Stimulated activated CD8-positive, alpha-beta memory T cell treated with anti-CD3 and anti-CD28 coated beads, Interleukin-2, amount 100 ng/mL, for 1 hour (primary cell): ENCODE measurements at places on chromosomes 12 and 14.

DNA sequence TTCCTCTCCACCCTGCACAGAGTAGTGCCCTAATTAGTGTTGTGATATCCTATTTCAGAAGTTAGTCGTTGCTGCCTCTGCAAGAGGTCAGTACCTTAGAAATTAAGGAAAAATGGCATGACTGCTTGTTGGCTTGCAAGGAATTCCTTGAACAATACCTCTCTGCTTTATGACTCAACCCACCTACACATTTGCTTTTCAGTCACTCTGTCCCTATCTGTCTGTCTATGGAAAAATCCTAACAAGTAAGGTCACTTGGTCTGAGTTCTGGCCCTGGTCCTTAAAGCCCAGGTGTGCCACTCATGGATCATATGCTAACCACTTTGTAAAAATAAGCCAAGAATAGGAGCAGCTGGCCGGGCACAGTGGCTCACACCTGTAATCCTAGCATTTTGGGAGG, 116.4 kb upstream of the ATF1 start:
- no peak for DNase-seq

DNA sequence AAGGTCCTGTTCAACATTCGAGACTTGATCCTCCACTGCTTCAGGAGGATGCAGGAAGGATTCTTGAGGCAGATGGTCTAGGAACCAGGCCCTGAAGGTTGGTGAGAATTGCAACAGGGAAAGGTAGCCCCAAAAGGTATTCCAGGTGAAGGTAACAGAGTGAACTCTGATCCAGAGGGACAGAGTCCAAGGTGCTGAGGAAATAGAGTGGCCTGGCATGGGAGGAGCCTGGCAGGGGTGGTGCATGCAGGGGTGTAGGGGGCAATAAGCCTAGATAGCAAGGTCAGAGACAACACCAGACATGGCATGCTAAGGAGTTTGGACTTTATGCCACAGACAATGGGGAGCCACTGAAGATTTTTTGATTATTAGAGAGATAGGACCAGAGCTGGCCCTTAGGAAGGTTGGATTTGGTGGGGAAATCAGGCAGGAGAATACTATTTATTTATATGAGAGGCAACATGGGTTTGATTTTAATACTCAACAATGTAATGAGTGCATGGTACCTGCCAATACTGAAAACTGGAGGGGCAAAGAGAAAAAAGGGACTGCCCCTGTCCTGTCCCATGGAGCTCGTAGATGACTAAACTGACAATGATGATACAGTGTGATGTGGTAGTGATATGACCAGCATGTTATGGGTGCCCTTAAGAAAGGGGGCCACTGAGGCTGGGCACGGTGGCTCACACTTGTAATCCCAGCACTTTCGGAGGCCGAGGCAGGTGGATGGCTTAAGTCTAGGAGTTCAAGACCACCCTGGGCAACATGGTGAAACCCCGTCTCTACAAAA, 50.5 kb upstream of the TMED10 start:
- DNase-seq: no peak

GRCh38 chr14:28769276-28769880, 2.8 kb downstream of the FOXG1 start:
- DNase-seq: no peak

DNA sequence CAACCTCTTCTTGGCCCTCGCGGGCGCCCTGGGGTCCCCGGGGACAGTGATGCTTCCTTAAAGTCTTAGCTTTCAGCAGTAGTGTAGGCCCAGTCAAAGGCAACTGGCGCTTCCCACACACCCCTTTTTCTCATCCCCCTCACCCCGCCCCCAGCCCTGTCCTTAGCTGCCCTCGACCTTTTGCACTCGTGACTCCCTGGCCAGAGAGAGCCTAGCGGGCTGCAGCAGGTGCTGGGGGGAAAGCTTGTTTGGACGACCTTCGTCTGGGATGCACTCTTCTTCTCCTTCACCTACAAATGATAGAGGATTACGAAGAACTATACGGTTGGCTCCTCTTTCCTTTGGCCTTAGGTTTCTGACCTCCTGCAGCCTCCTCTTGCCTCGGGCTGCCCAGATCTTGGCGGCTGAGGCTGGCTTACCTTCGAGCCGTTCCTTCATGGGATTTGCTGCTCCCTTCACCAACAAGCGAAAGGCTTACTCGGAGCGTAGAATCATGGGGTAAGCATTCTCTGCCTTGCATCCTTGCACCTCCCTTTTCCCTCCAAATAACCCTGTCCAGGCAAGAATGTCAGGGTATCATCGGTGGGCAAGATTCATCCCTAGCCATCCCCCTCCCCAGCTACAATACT, 815 bp downstream of the COQ10A start:
- DNase-seq: no peak

DNA sequence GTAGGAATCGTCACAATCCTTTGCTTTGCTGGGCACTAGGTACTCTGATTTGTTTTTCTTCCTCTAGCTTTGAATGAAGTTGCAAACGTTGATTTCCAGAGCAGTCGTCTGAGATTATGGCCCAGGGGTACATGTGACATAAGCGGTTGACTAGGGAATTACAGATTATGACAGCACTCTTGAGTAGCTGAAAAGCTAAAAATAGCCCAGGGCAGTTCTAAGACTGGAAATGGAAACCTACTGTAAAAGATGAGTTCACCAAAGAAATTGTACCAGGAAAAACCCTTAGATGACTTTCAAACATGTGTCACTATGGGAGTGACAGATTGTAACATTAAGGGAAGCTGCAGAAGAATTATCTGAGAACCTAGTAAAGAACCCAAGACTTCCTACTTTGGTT, 108.5 kb downstream of the ANO6 start:
- DNase-seq: no peak

DNA sequence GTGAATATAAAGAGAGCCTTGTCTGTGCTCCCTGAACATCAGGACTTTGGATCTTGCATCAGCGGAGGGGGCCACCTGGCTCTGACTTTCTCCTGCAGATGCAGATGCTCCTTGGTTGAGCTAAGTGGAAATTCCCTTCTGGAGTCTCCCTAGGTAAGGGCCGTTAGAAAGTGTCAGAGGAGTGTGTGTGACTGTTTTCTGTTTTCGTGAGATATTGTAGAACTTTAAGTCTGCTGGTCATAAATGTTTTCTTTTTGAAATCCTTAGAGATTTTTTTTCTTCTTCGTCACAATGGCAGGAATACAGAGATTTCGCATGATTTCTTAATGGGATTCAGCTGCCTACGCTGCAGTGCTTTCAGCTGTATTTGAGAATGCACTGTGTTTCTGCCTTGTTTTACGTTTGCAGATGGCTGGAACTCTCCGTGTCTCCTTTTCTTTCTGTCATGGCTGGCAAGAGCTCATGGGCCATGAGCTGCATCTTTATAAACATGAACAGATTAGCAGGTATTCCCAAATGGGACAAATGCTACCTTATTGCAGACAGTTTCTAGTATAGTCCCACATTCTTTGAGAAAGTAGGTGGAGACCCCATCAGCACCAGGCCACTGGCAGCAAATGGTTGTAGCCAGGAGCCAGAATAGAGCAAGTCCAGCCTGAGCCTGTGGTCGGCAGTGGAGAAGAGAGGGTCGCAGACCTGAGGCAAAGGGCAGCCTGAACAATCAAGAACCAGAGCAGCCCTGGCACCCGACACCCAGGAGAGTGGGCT, 76.2 kb upstream of the FRMD6 start:
- DNase-seq: no peak

- DNase-seq: no peak
Observed at GRCh38 chr12:131701705-131702572, 9.0 kb upstream of the SFSWAP start.

- DNase-seq: no peak
Observed at GRCh38 chr12:96880220-96880619, 26.8 kb upstream of the NEDD1 start.

DNA sequence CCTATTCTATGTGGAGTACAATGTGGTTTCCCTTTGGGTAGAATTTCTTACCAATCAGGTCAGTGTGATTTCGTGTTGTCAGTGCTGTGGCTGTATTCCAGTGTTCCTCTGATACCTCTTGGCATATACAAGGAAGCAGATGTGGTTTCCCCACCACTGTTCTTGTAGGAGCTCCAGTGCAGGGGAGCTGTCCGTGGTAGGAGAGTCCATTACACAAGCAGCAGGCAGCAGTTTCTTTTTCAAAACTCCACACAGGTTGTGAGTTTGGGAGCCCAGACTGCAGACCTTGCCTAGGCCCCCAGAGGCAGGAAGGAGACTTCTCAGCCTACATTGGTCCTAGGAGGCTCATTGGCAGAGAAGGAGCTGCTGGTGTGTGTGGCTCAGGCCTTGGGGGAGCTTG, 452.8 kb downstream of the AACS start:
- DNase-seq: no peak

- no peak for DNase-seq
Observed at GRCh38 chr12:45232756-45233372, 17.0 kb downstream of the ANO6 start.

DNA sequence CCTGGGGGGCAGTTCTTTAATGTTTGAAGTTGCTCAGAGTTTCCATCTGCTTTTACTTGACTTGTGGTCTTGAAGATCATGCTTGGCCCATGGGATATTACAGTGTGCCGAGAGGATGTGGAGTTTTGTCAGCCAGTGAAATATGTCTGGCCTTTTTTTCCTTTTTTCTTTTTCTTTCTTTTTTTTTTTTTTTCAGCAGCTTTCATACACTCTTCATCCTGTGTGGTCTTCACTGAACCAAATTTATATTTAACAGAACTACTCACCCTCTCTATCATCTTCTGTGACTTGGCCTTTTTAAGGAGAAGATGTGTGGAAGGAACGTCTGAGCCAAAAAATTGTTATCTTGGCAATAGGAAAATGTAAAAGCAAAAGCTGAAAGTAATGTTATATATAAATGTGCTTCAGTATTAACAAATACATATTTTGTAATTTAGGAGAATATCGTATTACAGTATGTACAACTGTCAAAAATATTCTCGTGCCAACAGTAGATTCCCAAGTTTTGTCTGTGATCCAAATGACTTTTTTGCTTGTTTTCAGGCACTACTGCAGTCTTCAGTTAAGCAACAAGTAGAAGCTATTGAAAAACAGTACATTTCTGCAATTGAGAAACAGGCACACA, 200.6 kb downstream of the CCDC91 start:
- DNase-seq: no peak

- no peak for DNase-seq
Observed at GRCh38 chr14:100084591-100084990, 19.4 kb downstream of the EVL start.
